Stimulated activated CD4-positive, alpha-beta T cell treated with anti-CD3 and anti-CD28 coated beads, TNF-alpha, amount 100 ng/mL, for 1 hour (primary cell): ENCODE measurements at places on chromosomes 12 and 14.

- DNase-seq, result no peak
Measured at GRCh38 chr12:126156806-126157574, 1091.8 kb downstream of the AACS start.

GRCh38 chr12:5140190-5140589 lies 96.5 kb downstream of the KCNA5 start:
- DNase-seq, result no peak

DNA sequence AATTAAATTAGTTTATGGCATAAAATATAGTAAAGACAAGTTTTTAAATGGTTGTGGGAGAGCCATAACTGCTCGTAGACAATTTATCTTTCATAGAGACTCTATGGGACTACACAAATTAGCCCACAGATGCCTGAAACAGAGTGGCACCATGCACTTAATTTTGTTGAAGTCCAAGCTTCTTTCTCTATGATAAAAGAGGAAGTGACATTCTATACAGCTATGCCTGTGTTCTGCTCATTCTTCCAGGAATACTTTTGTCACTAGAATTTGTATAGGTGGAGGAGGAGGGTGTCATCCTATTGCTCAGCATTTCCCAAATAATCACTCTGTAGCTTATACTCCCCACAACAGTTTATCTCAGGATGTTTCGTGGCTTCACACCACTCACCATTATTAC lies 43.7 kb upstream of the KICS2 start:
- DNase-seq, result no peak

- DNase-seq, result no peak
Measured at GRCh38 chr12:10406725-10407124, 2.8 kb downstream of the KLRC4 start.

DNA sequence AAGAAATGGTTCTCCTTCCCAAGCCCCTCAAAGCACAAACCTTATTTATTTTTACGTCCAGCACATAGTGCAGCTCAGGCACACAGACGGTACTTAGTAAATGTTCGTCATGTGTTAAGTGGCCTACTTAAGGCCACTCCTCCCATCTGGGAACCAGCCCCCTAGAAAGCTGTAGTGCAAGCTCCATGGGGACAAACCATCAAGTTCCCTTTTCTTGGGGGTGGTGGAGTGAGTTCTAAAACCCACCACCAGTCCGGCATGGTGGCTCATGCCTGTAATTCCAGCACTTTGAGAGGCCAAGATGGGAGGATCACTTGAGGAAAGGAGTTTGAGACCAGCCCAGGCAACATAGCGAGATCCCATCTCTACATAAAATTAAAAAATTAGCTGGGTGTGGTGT lies 49.4 kb downstream of the PITPNM2 start:
- no peak for DNase-seq

GRCh38 chr12:100372853-100373640 lies 16.2 kb downstream of the SLC17A8 start:
- no peak for DNase-seq

DNA sequence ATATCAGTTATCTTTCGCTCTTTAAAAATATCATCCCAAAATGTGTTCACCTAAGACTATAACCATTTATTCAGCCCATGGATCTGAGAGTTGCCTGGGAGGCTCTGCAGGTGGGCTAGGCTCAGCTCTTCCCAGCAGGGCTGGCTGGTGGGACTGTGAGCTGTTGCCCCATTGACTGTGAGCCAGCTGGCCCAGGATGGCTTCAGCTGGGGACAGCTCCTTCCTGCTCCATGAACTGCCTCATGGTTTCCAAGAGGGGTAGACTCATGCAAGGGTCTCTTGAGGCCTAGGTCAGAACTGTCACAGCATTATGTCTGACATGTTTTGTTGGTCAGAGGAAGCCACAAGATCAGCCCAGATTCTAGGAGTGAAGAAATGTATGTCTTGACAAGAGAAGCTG lies 114.1 kb upstream of the E2F7 start:
- no peak for DNase-seq

- DNase-seq, result no peak
Measured at GRCh38 chr12:88715673-88716072, 135.4 kb upstream of the KITLG start.

DNA sequence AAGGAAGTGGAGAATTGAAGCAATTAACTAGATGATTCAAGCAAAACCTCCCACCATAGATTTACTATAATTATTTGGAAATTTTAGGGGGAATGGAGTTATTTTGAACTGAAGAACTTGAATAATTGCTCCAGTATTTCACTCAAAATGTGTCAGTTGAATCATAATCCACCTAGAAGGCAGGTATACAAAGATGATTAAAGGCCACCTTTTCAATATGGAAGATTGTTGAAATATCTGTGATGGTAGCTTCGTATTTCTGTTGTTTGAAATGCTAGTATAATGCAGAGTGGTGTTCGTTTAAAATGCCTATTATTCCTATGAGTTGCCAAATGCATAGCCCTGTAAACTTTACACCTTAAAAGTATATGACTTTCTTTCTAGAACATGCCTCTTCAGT lies 3.1 kb downstream of the HMGA2 start:
- DNase-seq, result no peak

GRCh38 chr12:51873251-51873994 lies 14.5 kb upstream of the ANKRD33 start:
- no peak for DNase-seq

- DNase-seq, result no peak
Measured at GRCh38 chr12:6373022-6373787, 2.2 kb downstream of the SCNN1A start.

DNA sequence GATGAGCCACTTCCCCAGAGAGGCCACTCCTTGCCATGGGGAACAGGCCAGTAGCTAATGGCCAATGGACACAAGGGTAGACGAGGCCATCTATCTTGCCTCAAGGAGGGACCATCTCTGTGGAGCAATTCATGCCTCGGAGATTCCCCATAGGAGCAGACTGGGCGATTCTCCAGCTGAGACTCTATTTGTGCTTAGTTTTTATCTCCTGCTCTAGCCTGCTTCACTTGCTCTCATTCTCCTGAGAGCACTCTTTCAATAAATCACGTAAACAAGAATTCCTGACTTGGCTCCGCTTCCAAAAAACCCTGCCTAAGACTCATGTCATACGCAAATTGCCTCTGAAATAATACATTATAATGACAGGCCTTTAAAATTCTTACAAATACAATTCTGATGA lies 396.4 kb upstream of the USP15 start:
- no peak for DNase-seq

GRCh38 chr14:89907655-89908054 lies 46.9 kb downstream of the EFCAB11 start:
- no peak for DNase-seq

DNA sequence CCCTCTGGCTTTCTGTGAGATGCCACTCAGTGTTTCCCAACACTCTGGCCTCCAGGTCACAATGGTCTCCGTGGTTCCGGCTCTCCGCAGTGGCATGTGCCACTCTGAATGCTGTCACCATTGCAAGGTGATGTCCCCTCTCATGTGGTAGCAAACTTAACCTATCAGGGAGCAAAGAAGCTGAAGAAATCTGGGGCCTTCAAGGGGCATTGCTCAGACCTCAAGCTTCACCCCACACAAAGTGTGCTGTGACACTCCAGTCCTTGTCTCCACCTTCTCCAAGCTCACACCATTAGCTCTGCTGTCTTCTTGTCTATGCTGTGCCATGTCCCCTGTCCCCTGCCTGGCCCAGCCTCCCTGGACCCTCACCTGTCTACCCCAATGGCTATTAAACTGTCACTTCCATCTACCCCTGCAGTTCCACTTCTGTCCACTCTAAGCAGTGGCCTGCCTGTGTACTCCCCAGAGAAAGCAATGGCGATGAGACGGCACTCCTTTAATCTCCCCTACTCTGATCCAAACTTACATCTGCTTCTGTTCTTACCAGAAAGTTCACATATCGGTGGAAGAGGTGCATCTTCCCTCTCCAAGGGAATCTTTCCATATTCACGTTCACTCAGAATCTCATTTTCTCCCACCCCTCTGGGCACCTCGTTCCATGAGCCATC lies 93.7 kb downstream of the DHRS2 start:
- no peak for DNase-seq

- DNase-seq, result no peak
Measured at GRCh38 chr12:125093681-125094330, 28.6 kb downstream of the AACS start.

GRCh38 chr14:100737526-100737925 lies 10.8 kb downstream of the DLK1 start:
- no peak for DNase-seq

GRCh38 chr12:2551412-2551900 lies 243.3 kb upstream of the FKBP4 start:
- DNase-seq, result no peak

GRCh38 chr12:131919366-131920156 lies 9.5 kb upstream of the PUS1 start:
- no peak for DNase-seq

- no peak for DNase-seq
Measured at GRCh38 chr12:96063046-96063445, 27.7 kb upstream of the LTA4H start.

GRCh38 chr14:36505181-36505815 lies 14.7 kb downstream of the NKX2-1 start:
- no peak for DNase-seq

DNA sequence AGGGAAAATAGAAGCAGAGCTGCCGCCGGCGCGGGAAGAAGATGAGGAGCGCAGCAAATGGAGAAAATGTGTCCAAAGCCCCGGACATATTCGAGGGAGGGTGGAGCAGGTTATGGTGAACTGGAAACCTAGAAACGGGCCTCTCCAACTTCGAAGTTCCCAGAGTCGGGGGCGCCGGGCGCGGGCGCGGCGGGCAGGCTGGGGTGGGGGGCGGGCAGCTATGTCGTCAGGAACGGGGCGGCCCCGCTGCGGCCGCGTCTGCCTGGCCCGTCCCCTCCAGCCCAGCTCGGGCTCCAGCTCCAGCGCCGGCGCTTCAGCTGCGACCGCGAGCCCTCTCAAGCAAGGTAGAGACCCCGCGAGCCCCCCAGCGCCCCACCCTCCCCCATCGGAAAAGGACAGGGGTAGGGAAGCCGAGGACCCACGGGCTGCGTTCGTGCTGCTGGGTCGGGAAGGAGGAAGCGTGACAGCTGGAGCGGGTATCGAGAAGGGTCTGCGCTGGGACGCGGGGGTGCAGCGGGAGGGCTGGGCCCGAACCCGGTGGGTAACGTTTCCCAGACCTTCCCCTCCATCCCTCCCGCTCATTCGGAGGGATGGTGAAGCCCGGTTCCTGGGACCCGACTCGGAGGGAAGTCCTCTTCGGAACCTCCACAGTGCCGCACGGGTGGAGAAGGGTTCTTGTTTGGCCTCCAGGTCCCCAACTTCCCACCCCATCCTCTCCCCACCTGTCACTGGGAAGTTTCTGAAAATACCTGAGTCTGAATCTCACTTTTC lies 1.0 kb downstream of the DGKA start:
- no peak for DNase-seq

GRCh38 chr14:56154321-56154720 lies 36.1 kb downstream of the PELI2 start:
- no peak for DNase-seq

DNA sequence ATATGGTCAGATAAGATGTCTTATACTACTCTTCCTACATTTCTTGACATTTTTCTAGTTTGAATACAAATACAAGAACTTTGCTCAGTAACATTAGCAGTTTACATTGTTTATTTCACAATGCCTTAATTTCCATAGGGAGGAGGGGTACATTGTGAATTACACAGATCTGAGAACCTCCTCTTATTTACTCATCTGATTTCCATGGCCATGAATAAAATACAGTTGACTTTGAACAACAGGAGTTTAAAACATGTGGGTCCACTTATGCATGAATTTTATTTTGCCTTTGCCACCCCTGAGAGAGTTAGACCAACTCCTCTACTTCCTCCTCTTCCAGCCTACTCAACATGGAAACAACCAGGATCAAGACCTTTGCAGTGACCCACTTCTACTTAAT lies 67.7 kb downstream of the MGST1 start:
- no peak for DNase-seq

DNA sequence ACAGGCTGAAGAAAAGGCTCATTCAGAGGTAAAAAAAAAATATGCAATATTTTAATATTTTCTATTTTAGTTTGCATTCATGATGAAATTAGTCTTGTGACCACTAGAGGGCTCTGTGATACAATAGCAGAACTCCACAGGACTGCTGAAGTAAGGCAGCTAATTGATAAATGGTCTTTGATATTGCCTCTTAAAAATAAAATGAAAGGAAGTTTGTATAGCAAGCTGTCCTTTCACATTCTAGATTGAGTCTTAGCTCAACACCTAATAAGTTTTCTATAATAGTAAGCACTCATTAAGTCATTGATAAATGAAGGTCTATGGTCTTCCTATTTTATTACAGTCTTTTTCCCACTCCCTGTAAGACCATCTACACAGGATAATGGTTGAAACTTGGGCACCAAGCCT lies 315.7 kb downstream of the NAV3 start:
- no peak for DNase-seq

- no peak for DNase-seq
Measured at GRCh38 chr12:62328296-62328921, 68.2 kb downstream of the USP15 start.

GRCh38 chr12:29395356-29395755 lies 14.4 kb upstream of the ERGIC2 start:
- DNase-seq, result no peak

- DNase-seq, result no peak
Measured at GRCh38 chr12:42385326-42385841, 59.4 kb downstream of the PPHLN1 start.

GRCh38 chr12:118537481-118537917 lies 161.1 kb downstream of the SUDS3 start:
- DNase-seq, result no peak

GRCh38 chr14:57707219-57707618 lies 158.7 kb downstream of the SLC35F4 start:
- no peak for DNase-seq

GRCh38 chr14:93073910-93074769 lies 41.6 kb downstream of the ITPK1 start:
- DNase-seq, result no peak

DNA sequence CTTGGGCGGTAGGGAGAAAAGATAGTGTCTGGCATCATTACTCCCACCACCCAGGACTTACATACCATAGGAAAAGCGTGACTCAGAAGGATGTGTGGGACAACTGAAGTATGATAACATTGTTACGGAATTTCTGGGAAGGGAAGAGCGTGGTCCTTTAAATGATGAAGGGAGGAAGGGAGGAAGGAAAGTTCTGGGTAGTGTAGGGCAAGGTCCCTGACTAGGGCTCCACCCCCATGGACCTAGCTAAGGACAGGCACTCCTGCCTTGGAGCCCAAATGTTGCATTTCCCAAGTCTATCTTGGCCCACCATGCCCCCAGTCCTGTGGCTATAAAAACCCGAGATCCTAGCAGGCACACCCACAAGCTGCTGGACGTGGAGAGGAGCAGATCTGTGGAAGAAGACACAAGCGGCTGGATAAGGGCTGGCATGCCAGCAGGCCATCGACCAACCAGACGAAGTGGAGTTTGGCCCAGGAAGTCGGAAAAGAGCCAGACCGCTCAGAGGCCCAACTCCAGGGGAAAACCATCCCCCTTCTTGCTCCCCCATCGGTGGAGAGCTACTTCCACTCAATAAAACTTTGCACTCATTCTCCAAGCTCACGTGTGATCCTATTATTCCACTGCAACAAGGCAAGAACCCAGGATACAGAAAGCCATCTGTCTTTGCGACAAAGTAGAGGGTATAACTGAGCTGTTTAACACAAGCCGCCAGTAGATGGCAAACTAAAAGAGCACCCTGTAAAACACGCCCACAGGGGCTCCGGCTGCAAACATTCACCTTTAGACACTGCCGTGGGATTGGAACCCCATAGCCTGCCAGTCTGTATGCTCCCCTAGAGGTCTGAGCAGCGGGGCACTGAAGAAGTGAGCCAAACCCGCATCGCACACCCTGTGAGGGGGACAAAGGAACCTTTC lies 23.0 kb upstream of the RAB21 start:
- DNase-seq, result no peak
